ENCODE measurements at places on chromosomes 11 and 22. TPM values are rescaled to one million over a fixed set of nuclear protein-coding genes. Genes with fewer than 3 reads are reported as not detected.

Gene BIRC3
- 4.7 TPM for total RNA-seq

Gene ZMAT5
- total RNA-seq: 16.0 TPM

Gene PTPN5
- total RNA-seq: not detected

Gene MN1
- total RNA-seq: 2.9 TPM

Gene FXYD2
- 0.52 TPM for total RNA-seq

Gene OR52I2
- not detected for total RNA-seq

Gene MCHR1
- total RNA-seq: not detected

Gene MAPK12
- 86.7 TPM for total RNA-seq

Gene BRSK2
- total RNA-seq: 14.0 TPM

Gene GAL
- 83.1 TPM for total RNA-seq

Gene NLRP6
- not detected for total RNA-seq

Gene INSC
- 0.17 TPM for total RNA-seq

Gene C11orf91
- 0.54 TPM for total RNA-seq

Gene SHISAL1
- total RNA-seq: not detected

Gene PHLDB1
- 36.2 TPM for total RNA-seq

Data from HCT116 (cell line).